ENCODE measurements at places on chromosomes 7 and 10.

DNA sequence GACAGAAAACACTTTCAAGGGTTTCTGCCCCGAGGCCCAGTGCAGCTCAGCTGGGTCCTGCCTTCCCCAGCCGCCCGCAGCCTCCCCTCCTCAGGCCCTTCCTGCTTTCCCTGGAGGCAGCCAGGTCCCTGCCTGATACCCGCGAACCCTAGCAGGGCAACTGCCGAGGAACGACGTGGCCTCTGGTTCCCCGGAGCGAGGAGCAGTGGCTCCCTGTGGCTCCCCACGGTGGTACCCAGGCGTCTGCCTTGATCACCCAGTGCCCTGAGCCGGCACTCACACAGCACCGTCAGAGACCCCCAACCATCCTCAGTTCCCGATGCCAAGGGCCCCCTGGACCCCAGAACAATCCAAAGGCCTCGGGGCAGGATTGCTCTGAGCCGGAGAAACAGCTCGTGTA, 58.3 kb downstream of the CFAP46 start:
- no peak for DNase-seq

- no peak for DNase-seq
Measured at GRCh38 chr7:112575864-112576263, 95.1 kb downstream of the LSMEM1 start.

DNA sequence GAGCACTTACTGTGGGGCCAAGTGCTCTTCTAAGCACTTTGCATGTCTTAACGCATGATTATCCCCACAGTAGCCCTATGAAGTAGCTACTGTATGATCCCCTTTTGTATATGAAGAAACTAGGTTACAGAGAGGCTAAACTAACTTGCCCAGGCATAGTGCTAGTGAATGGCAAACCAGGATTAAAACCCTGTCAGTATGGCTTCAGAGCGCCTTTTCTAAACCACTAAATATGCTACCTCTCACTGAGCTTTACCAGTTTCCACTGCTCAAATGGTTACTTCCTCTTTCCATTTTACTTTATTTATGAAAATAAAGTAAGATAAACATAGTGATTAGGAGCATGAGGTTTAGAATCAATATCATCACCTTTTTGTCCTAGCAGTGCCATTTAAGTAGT, 73.6 kb downstream of the PODXL start:
- no peak for DNase-seq

GRCh38 chr7:21844742-21845141, 101.0 kb downstream of the CDCA7L start:
- no peak for DNase-seq

DNA sequence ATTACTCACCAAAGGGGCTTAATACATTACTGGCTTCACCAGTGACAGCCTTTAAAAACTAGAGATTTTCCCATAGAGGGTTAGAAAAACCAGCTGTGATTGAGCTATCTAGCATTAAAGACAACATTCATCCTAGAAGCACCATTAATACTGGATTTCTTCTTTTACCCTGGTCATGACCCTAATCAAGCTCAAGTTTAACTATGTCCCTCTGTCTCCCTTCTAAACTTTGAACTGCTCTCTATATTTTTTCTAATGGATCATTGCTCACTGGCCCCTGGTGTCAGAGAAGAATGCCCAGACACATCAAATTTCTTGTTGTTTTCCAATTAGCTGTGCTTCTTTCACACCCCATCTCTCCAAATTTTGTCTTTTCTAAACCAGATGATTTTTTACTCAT, 1101.3 kb downstream of the XPNPEP1 start:
- no peak for DNase-seq
